ENCODE measurements at places on chromosomes 4 and X.

DNA sequence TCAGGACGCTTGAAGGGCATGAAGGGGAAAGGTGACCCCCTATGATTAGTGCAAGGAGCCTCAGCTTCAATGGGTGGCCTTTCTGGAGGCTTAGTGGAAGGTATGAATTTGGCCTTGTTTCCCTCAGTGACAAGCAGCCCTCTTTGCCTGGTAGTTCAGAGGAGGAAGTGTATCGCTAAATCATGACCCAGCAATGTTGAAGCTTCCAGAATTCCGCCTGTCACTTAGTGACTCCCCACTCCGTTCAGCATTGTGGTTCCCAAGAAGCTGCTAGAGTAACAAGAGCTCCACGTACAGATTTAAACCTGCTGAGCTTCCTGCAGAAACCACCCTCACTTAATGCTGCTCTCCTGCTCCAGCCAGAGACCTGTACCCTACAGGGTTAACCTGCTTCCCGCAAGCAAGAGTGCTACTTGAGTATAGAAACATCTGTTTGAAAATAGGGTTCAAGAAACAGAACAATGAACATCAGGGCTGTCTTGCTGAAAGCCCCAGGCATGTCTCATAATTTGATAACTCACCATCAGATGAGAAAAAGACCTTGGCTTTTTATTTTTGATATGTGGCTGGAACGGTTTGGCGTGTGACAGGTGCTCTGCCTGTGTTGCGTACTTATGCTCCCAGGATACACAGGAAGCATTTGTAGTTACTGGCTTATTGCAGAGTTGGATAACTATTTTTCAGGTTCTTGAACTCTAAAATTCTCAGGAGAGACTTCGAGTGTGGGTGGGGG lies 105.2 kb downstream of the UCHL1 start:
- no peak for DNase-seq

GRCh38 chrX:131607792-131608369 lies 64.0 kb downstream of the OR13H1 start:
- DNase-seq, result no peak

GRCh38 chr4:113052379-113052951 lies 3.0 kb downstream of the ANK2 start:
- no peak for DNase-seq

GRCh38 chrX:155053656-155054055 lies 17.3 kb downstream of the CMC4 start:
- DNase-seq, result no peak

- DNase-seq, result no peak
Measured at GRCh38 chr4:135114079-135114478, 912.5 kb upstream of the PABPC4L start.

DNA sequence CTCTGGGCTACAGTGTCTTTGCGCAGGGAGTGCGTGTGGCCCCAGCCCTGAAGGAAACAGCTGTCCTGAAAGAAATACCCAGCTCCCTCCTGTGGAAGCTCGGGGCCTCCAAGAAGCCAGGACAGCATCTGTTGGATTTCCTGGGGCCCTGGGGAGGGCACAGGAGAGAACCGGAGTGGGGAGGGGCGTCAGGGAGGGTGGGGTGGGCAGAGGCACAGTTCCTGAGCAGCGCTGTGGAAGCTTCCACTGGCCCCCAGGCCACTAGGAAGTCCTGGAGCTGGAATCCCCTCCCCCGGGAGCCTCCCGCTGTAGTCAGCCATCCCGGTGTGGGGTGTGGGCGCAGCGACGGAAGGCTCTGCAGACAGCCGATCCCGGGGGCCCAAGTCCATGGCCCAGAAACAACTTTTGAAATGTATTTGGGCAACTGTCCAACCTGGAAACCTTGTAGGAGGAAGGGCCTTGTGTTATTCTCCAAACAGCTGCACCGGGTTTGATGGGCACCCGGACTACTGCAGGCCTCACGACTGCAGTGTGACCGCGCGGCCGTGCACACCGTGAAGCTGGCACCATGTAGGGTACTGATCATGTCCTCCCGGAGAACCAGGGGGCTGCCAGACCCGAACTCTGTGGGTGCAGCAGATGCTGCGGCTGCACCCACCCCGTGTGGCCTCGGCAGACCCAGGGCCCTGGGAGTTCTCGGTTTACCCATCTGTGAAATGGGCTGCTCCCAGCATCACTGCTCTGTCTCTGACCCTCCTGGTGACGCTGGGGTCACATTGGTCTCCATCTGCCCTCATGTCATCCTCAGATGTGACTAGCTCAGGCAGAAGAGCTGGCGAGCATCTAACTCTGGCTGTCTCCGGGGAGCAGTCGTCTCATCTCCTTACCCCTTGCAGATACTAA lies 68.5 kb upstream of the HMX1 start:
- DNase-seq, result no peak

All from stimulated activated CD4-positive, alpha-beta T cell treated with anti-CD3 and anti-CD28 coated beads, Interleukin-2, amount 100 ng/mL, for 4 hours (primary cell).